ENCODE measurements at places on chromosomes 4 and X. TPM values are rescaled to one million over a fixed set of nuclear protein-coding genes. Genes with fewer than 3 reads are reported as not detected.

GRCh38 chr4:138334346-138335016 is 92.3 kb upstream of the SLC7A11 start:
- no peaks in the 10 kb centered on the region for H3K36me3 ChIP-seq
- no peak for DNase-seq
- no peak overlapping the region for H3K4me3 ChIP-seq
- no peaks in the 10 kb centered on the region for H3K27me3 ChIP-seq

DNA sequence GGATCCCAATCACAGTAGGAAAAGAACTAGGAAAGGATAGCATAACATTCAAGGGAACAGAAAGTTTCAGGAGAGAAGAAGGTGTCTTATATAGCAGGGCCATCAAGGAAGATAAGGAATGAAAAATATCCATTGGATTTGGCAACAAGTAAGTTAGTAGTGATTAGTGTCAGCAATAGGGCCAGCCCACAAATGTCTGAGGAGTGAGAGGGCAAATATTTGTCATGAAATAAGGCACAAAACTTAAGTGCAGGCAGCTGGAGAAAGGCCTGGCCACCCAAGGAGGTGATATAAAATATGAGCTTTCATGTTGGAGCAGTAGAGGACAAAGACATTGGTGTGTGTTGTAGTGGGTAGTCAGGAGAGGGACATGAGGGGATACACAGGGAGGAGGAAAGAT is 132.1 kb downstream of the COL4A6 start:
- no peak overlapping the region for H3K27ac ChIP-seq
- no peak for DNase-seq

GRCh38 chr4:107044170-107044569 is 8.1 kb upstream of the DKK2 start:
- H3K27me3 ChIP-seq, result no peaks in the 10 kb centered on the region
- H3K36me3 ChIP-seq, result no peaks in the 10 kb centered on the region
- H3K27ac ChIP-seq, result no peak overlapping the region
- no peak overlapping the region for H3K4me3 ChIP-seq

DNA sequence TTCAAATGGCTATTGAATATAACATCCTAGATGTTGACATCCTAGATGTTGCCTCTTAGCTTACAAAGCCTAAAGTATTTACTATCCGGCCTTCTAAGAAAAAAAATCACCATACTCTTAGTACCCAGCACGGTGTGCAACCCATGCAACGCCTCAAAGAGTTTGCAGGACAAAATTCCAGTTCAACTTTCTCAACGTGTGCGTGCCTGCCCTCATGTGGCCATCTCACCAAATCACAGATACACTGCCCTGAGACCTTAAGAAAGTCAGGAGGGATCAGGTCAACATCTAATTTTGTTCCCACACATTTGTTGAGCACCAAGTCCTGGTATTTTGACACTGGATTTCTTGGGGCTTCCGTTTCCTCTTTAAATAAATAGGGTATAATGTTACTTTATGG is 68.3 kb downstream of the CRMP1 start:
- no peak for DNase-seq
- H3K4me3 ChIP-seq, result no peak overlapping the region
- H3K27ac ChIP-seq, result no peak overlapping the region

DNA sequence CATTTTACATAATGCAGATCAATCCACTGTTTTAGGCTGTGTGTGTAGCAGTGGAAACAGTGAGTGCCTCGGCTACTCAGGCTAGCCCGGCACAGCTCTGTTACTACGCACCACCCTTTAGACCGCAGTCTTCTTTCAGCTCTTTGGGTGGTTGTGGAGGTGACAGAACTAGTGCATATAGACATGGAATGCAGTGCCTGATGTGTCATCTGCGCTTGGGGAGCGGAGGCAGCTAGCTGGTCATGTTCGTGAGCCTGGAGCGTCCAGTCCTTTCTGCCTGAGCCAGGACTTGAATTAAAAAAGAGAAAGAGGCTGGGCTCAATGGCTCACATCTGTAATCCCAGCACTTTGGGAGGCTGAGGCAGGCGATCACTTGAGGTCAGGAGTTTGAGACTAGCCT is 4.8 kb downstream of the TBC1D14 start:
- H3K27me3 ChIP-seq, result no peaks in the 10 kb centered on the region
- no peak for DNase-seq
- no peak overlapping the region for H3K27ac ChIP-seq
- H3K4me1 ChIP-seq, result peaks cover 25% of the 10 kb centered on the region
- H3K4me3 ChIP-seq, result no peak overlapping the region

- no peaks in the 10 kb centered on the region for H3K4me1 ChIP-seq
- DNase-seq, result no peak
- no peaks in the 10 kb centered on the region for H3K27me3 ChIP-seq
Measured at GRCh38 chr4:74540193-74540592, 95.3 kb downstream of the AREG start.

The ATP7A gene
- 13.0 TPM for total RNA-seq

- H3K4me3 ChIP-seq, result no peak overlapping the region
- H3K36me3 ChIP-seq, result no peaks in the 10 kb centered on the region
- H3K27ac ChIP-seq, result no peak overlapping the region
- no peaks in the 10 kb centered on the region for H3K4me1 ChIP-seq
Measured at GRCh38 chr4:151745481-151746231, 15.2 kb downstream of the GATB start.

DNA sequence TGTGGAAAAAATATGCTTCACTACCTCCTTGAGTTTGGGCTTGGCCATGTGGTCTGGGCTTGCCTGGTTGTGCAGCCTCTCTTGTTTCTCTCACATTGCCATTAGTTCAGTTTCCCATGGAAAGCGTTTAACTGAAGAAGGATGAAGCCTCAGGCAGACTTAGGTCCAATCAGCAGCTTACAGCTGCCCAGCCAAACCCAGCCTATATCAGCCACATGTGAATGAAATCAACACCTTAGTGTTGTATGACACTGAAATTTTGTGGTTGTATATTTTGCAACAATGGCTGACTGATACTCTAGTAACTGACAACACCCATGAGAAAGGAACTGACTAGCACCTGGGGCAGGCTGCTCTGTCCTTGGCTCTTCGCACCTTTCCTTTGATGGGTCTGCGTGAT is 81.2 kb downstream of the KLF8 start:
- H3K27ac ChIP-seq, result no peak overlapping the region
- H3K36me3 ChIP-seq, result no peaks in the 10 kb centered on the region
- H3K4me1 ChIP-seq, result no peaks in the 10 kb centered on the region
- no peaks in the 10 kb centered on the region for H3K27me3 ChIP-seq
- DNase-seq, result no peak
- H3K4me3 ChIP-seq, result no peak overlapping the region

DNA sequence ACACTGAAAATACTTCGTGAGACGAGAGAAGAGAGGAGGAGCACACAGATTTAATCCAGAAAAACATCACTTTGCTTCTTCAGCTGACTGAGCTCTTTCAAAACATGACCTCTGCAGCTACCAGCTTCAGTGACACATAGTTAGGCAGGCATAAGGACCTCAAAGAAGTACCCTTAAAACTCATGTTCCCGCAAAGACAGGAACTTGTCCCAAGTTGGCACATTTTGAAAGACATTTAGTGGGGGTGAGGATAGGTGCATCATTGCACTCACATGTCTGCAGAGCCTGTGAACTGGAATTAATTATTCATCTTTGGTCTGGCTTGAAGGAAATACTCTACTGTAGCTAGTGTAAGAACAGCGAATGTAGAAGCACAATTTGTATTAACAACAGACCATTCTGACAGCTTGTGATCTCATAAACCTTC is 221.8 kb downstream of the MGST2 start:
- H3K27me3 ChIP-seq, result no peaks in the 10 kb centered on the region
- peak overlapping the region; percentile 50 for H3K27ac ChIP-seq
- peaks cover 23% of the 10 kb centered on the region for H3K4me1 ChIP-seq
- no peaks in the 10 kb centered on the region for H3K36me3 ChIP-seq

GRCh38 chr4:77167173-77167572 is 10.2 kb downstream of the CCNG2 start:
- H3K36me3 ChIP-seq, result peaks cover 32% of the 10 kb centered on the region
- no peaks in the 10 kb centered on the region for H3K4me1 ChIP-seq
- no peak overlapping the region for H3K4me3 ChIP-seq
- H3K27me3 ChIP-seq, result no peaks in the 10 kb centered on the region
- no peak for DNase-seq
- H3K27ac ChIP-seq, result no peak overlapping the region

DNA sequence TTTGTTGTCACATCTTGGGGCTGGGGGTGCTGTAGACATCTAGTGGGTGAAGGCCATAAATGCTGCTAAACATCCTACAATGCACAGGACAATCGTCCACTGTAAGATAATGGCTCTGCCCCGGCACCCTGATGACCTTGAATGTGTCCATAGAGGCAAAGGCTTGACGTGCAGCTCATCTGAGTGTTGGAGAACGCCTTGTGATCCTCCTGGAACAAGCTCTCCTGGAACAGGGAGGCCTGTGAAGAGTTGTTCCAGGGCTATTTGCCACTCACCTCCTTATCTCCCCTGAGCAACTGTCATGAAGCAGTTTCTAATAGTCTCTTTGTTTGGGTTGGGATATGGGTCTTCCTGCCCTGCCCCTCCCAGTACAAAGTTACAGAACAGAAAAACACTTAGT is 15.2 kb upstream of the PCYT1B start:
- H3K27ac ChIP-seq, result no peak overlapping the region
- no peaks in the 10 kb centered on the region for H3K36me3 ChIP-seq

The CNKSR2 gene
- total RNA-seq, result 10.9 TPM

The ZNF275 gene
- total RNA-seq, result 12.7 TPM

The UPF3B gene
- total RNA-seq, result 3.8 TPM

- H3K4me3 ChIP-seq, result no peak overlapping the region
- no peaks in the 10 kb centered on the region for H3K4me1 ChIP-seq
- H3K27ac ChIP-seq, result no peak overlapping the region
- DNase-seq, result no peak
- no peaks in the 10 kb centered on the region for H3K27me3 ChIP-seq
- H3K36me3 ChIP-seq, result no peaks in the 10 kb centered on the region
Measured at GRCh38 chr4:100907465-100908454, 389.9 kb upstream of the EMCN start.

DNA sequence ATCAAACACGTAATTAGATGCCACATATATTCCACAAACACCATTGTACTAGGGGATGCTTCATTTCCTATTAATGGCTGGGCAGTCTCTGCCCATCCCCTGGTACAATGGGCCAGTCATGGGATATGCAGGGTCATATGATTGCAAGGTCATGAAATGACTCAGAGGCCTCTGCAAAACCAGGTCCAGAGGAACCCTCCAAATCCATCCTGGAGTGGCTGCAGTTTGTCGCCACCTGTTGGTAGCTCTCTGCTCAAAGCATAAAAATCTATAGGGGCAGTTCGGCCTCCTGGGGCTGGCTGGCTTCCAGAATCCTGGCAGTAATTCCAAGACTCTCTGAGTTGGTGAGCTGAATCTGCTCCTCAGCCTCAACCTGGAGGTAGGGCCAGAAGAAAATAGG is 22.9 kb upstream of the PUDP start:
- no peaks in the 10 kb centered on the region for H3K4me1 ChIP-seq
- no peaks in the 10 kb centered on the region for H3K36me3 ChIP-seq
- no peak overlapping the region for H3K27ac ChIP-seq
- DNase-seq, result no peak
- H3K4me3 ChIP-seq, result no peak overlapping the region

DNA sequence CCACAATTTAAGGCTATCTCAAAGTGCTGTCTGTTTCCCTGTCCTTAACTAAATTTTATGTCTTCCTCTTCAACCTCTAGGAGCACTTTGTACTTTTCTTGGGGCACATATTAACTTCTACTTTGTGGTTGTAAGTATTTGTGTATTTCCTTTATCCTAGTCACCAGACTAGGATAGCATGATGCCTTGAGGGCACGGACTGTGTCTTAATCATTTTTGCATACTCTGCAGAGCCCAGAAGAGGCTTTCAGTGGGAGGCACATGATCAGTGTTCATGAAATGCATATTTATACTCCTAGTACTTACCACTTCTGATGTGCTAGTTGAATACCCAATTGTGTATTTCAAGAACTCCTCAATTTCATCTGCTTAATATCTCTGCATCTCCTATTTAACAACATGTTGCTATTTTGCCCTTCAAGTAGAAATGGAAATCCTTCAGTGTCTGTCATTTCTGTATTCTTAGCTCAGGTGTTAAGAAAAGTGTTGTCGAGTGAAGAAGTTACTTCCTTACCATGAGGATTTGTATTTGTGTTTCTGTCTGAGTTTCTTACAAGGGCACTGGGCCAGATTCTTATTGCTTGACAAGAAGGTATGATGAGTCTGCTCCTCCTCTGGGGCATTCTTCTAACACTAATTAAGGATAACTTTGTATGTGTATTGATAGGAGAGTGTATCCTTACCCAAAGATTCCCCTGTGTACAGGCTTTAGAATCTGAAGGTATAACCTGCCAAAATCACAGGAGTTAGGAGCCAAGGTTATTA is 28.3 kb upstream of the PGRMC2 start:
- H3K27me3 ChIP-seq, result no peaks in the 10 kb centered on the region
- H3K4me3 ChIP-seq, result no peak overlapping the region
- DNase-seq, result no peak
- H3K27ac ChIP-seq, result no peak overlapping the region
- no peaks in the 10 kb centered on the region for H3K36me3 ChIP-seq

DNA sequence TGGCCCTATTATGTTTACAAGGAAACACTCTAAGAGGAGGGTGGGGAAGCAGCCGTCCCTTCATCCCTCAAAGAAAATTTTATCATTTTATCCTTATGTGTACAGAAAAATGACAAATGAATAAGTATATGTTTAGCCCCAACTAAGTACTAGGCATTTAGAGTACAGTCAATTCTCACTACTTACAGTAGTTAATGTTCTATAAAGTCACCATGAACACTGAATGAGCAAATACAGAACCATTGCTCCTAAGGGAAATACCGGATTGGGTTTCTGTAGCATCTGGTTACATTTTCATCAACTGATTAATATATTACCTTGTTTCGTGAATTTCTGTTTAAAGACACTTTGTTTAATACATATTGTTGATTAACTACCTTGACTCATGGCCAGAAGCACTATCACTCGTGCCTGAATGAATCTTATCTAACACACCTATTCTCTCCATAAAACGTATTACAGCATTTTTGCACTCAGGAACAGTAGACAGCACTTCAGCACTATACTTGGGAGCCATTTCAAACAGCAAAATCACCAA is 109.3 kb downstream of the ASB9 start:
- H3K36me3 ChIP-seq, result no peaks in the 10 kb centered on the region
- no peaks in the 10 kb centered on the region for H3K4me1 ChIP-seq
- no peak overlapping the region for H3K27ac ChIP-seq
- no peaks in the 10 kb centered on the region for H3K27me3 ChIP-seq

DNA sequence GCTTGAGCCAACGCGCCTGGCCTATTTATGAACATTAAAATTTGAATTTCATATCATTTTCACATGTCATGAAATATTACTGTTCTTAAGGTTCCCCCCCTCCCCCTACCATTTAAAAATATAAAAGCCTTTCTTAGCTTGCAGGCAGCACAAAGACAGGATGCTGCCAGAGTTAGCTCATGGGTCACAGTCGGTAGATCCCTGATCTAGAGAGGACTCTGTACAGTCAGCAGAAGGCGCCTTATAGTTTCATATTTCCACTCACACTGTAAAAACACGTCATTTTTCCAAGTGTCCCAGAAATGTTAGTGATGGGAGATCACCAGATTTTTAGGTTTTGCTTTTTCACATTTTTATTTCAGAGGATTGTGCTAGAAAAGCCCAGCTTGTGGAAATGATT is 12.2 kb downstream of the NOCT start:
- DNase-seq, result no peak
- H3K4me1 ChIP-seq, result peaks cover 5% of the 10 kb centered on the region
- peak overlapping the region; percentile 72 for H3K27ac ChIP-seq
- H3K36me3 ChIP-seq, result no peaks in the 10 kb centered on the region
- no peak overlapping the region for H3K4me3 ChIP-seq
